ENCODE measurements at places on chromosomes 7 and 10.

DNA sequence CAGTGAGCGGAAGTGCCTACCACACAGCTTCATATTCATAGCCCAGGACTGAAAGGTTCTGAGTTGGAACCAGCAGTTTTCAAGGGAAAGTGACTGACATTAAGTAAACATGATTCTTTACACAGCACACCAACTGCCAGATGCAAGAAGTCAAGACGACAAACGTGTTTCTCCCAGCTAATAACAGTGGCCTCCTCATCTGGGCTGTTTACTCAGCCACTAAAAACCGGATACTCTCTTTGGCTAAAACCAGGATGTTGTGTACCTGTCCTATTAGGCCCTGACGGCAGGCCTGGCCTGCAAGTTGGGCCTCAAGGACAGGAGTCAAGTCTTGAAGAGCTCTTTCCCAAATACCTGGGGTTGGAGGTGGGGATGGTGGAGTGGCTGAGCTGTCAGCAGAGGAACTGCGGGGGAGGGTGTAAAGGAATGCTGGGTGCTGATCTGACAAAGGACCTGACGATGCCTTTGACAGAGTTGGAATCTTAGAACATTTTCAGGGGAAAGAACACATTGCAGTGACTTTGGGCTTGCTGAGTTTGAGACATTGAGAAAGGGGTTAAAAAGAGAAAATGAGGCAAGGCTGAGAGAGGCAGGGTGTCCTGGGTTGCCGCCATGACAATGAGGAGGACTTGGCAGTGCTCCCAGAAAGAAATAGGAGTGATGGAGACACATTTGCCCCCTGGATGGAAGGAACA, 57.7 kb downstream of the STEAP1B start:
- no peak for DNase-seq

GRCh38 chr10:116151076-116151475, 121.9 kb downstream of the GFRA1 start:
- no peak for DNase-seq

- no peak for DNase-seq
Observed at GRCh38 chr7:45563941-45564461, 10.2 kb upstream of the ADCY1 start.

DNA sequence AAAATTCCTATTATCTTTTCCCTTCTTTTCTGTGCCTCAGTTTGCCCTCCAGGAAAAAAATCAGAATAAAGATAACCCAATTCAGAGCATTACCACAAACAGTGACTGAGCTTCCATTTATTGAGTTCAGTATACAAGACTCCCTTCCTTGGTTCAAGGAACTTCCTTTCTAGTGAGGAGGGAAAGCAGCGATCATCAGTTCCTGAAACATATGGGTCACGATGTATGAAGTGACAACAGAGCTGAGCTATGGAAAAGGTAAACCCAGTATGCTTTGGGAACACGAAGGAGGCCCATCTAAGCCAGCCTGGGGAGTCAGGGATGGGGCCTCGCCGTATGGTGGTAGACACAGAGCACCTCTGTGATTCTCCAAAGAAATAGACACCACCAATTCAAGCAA, 15.8 kb downstream of the C10orf71 start:
- no peak for DNase-seq

DNA sequence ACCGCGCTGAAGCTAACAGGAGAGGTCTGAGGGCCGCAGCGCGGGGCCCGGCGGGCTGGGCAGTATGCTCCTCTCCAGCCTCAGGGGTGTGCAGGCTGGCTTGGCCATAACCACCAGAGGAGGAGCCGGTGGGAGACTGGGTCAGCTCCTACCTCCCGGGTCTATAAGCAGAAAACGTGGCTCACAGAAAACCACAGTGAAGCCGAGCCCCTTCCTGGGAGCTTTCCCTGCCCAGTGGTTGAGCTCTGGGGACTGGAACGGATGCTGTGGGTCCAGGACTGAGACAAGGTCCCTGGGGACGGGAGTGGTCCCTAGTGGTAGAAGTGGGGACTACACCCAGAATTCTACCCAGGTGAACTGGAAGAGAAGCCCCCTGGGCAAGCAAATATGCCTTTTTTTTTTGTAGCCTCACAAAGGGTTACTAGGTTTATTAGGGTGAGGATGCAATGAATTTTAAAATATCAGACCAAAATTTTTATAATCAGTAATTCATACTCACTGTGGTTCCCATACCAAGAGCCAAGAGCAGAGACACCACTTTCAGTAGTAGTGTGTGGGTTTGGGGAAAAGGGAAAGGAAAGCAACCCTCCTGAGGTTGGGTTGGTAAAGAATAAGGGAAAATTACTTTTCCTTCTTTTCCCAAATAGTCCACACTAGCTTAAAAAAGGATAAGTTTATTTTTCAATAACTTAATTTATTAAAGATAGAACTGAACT, 67.9 kb upstream of the PRKCQ start:
- no peak for DNase-seq

GRCh38 chr7:50362712-50363282, 58.3 kb downstream of the IKZF1 start:
- no peak for DNase-seq

GRCh38 chr10:33008499-33009243, 50.6 kb upstream of the ITGB1 start:
- no peak for DNase-seq

GRCh38 chr7:41955893-41956675, 253.2 kb upstream of the INHBA start:
- DNase-seq, result no peak

DNA sequence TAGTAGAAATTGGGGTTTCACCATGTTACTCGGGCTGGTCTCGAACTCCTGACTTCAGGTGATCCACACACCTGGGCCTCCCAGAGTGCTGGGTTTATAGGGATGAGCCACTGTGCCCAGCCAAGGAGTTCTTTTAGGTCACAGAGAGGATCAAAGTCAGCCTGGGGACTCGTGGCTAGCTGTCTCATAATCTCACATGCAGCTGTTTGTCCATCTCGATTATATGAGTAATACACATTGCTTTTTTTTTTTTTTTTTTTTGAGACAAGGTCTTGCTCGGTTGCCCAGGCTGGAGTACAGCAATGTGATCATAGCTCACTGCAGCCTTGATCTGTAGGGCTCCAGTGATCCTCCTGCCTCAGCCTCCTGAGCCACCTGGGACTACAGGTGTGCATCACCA, 2.2 kb downstream of the IFT22 start:
- no peak for DNase-seq

DNA sequence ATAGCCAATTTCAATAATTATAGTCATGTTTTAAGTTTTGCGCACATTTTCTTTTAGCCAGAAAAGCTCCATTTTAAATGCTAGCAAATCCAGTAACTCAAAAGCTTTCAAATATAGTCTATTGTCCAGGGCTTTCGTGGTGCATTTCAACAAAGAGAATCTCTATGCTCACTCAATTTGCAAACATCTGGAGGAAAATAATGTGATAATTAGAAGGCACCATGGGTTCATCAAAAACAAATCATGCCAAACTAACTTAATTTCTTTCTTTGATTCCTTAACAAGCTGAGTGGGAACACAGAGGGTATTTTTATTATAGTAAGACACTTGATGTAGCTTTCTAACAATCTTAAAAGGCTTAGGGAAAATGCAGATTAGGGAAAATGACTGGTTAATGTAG, 179.8 kb downstream of the NXPH1 start:
- DNase-seq, result no peak
